Stimulated activated CD8-positive, alpha-beta memory T cell treated with anti-CD3 and anti-CD28 coated beads, Interleukin-15, amount 100 ng/mL, for 1 hour (primary cell): ENCODE measurements at places on chromosomes 12 and 14.

- DNase-seq = no peak
Measured at GRCh38 chr12:59632408-59632807, 36.6 kb downstream of the SLC16A7 start.

- no peak for DNase-seq
Measured at GRCh38 chr12:132133952-132134652, 10.0 kb downstream of the DDX51 start.

- DNase-seq = no peak
Measured at GRCh38 chr14:51093371-51094281, 1.3 kb downstream of the TRIM9 start.

- no peak for DNase-seq
Measured at GRCh38 chr12:119102274-119102673, 76.5 kb upstream of the HSPB8 start.

GRCh38 chr12:91877456-91878235 lies 268.0 kb downstream of the BTG1 start:
- peak; percentile 19 for DNase-seq

DNA sequence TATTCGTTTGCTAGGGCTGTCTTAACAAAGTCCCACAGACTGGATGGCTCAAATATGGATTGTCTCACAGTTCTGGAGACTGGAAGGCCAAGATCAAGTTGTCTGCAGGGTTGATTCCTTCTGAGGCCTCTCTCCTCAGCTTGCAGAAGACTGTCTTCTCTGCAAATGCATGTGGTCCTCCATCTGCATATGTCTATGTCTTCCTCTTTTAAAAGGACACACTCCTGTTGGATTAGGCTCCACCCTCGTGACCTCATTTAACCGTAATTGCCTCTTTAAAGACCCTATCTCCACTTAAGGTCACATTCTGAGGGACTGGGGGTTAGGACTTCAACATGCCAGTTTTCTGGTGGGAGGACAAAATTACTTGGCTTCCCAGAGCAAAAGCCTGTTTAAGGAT lies 123.3 kb downstream of the SLC38A6 start:
- no peak for DNase-seq

- no peak for DNase-seq
Measured at GRCh38 chr12:90243211-90243610, 534.6 kb upstream of the ATP2B1 start.

- DNase-seq = no peak
Measured at GRCh38 chr12:12350868-12351463, 924 bp upstream of the MANSC1 start.

DNA sequence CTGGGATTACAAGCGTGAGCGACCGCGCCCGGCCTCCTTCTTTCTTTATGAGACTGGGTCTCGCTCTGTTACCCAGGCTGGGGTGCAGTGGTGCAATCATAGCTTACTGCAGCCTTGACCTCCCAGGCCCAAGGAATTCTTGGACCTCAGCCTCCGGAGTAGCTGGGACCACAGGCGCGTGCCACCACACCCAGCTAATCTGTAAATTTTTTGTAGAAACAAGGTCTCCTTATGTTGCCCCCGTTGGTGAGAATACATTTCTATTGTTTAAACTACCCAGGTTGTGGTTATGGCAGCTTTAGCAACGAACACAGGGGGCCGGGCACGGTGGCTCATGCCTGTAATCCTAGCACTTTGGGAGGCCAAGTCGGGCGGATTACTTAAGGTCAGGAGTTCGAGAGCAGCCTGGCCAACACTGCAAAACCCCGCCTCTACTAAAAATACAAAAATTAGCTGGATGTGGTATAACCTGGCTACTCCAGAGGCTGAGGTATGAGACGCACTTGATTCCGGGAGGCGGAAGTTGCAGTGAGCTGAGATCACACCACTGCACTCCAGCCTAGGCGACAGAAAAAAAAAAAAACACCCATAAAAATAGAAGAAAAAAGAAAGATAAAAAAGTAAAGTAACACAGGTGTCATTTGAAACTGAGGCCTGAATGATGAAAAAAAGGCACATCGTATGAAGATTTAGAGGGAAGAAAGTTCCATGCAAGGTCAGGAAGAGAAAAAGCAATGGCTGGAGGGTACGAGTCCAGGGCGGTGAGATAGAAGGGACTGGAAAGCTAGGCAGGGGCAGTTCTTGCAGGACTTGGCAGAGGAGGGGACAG lies 977 bp upstream of the TMEM120B start:
- DNase-seq = no peak

DNA sequence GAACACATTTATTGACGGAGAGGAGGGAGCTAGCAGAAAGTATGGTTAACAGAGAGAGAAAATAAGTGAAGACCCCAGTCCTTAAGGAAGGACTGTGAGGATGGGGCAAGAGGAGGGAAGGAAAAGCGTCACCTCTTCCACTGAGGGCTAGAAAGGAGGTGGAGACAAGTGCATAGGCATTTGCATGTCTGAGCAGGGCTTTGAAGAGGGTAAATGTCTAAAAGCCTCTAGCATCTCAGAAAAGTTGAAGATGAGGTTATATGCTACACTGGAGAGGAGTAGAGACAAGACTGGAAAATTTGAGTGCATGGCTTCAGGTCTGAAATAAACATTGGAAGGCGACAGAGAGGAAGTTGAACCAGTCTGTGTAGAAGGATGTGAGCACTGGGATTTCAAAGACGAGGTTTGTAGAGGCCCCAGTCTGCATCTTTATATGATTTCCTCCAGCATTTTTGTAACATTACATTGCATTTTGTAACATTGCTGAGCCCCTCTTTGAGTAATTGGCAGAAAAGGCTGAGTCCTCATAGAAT lies 98.5 kb upstream of the IFNG-AS1 start:
- no peak for DNase-seq
